Kidney (tissue), 22 donors: ENCODE measurements at places on chromosomes 2 and 18.
A peak's percentile ranks its signal among the peaks of the same experiment; 100 is the strongest.

DNA sequence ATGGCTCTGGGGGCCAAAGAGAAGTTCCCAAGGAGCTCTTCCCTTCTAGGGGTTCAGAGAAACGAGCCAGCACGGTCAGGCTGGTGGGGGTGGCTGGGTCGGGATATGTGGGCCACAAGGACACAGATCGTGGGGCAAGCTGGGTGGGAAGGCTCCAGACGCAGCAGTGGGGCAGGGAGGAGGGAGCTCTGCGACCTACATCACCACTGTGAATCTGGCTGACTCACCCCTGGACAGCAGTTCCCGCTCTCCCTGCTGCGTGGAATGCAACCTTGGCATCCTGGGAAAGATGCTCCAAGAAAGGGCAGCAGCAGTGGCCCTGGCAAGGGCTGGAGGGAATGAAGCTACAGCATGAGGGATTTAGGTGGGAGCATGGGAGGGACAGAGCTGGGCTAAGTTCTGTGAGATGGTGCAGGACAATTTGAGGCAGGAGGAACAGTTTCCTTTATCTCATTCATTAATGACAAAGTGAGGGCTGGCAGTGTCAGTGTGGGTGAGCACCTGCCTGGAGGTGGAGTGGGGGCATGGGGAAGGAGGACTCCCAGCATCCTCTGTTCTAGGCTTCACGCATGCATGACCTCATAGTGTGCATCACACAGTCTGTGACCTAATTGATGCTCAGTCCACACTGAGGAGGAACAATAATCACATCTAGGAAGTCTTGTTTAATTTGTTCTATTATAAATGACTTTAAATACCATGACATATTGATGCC lies 25.0 kb downstream of the CELF4 start:
- no peak for DNase-seq

DNA sequence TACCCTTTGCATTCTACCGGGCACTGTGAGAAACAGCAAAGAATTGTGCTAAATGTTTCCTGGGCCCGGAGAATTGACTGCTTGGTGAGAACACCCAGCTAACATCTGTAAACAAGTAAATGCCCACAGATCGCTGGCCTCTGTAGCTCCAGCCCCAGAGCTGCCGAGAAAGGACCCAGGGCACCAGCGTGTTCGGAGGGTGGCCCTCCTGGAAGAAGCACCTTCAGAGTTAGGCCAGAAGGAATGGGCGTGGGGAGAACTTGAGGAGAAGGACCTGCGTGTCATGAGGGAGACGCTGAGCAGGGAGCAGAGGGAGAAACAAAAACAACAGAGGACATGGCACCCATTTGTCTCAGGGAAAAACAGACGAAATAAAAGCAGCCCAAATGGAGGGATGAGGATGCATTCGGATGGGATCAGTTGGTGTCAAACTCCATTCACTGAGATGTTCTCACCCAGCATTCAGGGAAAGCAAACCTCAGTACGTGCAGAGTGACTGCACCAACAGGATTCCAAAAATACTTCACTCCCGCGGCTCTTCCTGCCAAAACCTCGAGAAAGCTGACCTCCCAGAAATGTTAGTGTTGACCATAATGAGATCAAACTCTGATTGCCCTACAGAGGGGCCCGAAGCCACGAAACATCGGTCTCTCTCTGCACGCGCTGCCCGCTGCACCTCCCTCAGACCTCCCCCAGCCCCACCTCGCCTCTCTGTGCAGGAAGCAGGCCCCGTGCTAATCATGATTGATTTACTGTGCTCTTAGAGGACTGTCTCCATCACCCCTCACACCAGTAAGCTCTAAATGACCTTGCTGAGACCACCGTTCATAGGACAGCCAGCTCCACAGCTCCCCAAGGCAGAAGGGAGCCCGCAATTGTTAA lies 376.3 kb upstream of the SALL3 start:
- no peak for DNase-seq

GRCh38 chr2:24461685-24462084 lies 29.4 kb upstream of the NCOA1 start:
- no peak for DNase-seq

GRCh38 chr2:25939257-25939668 lies 43.0 kb downstream of the KIF3C start:
- DNase-seq: peak; percentile 21

- no peak for DNase-seq
Observed at GRCh38 chr2:55157474-55157884, 74.6 kb downstream of the CLHC1 start.

GRCh38 chr2:40090044-40090443 lies 311.0 kb upstream of the THUMPD2 start:
- no peak for DNase-seq

DNA sequence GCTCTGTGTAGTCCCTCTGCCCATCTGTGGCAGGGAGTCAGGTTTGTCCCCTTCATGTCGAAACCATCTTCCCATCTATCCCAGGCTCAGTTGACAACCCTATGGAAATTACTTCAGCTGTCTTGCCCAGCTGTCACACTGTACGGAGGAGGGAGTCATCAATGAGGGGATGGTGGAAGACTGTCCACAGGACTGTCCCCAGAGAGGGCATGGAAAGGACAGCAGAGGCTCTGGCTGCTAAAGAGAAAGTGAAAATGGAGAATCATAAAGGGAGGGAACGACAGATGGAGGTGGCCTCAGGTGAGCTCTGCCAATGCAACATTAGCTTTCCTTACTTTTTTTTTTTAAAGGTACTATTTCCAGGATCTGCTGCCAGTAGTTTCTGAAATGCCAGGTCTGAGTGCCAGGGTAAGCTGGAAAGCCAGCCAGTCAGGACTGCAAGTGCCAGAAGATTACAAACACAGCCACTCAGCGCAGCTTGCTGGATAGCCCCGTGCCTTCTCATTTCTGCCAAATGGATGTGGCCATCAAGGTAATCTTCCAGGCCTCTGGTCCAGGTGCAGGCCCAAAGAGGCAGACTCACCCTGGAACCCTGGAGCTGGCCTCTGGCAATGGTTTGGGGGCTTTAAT lies 192.8 kb downstream of the AGPS start:
- no peak for DNase-seq

GRCh38 chr2:48589170-48589767 lies 28.4 kb upstream of the GTF2A1L start:
- DNase-seq: peak; percentile 55

DNA sequence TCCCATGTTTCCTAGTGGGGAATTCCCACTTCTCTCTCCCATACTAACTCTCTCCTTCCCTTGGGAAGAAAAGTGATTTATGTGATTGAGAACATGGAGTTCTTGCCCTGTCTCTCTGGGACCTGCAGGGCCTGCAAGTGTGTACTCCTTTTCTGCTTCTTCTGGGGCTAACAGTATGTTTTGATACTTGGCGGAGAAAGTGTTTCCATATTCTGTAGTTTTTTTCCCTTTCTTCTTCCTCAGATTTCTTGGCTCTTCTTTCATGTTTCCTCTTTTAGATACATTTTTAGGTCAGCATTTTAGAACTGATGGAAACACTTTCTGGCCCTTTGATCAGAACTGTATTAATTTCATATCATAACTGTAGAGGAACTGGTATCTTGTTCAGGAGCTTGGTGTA lies 352.2 kb downstream of the DLGAP1 start:
- DNase-seq: no peak

DNA sequence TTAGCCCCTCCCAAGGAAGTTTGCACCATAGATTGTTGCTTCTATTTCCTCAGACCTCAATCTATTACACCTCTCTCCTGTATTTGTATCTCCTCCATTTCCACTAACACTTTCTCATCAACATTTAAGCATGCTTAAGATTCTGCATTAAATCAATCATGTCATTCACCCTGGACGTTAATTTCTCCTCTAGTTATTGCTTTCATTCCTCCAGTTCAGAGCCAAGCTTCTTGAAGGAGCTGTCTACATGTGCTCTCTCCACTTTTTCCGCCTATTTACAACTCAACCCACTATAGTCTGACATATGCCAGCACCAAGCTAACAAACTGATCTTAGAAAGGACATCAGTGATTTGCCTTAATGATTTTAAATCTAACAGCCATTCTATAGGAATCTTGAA lies 99.5 kb downstream of the OLA1 start:
- DNase-seq: no peak

DNA sequence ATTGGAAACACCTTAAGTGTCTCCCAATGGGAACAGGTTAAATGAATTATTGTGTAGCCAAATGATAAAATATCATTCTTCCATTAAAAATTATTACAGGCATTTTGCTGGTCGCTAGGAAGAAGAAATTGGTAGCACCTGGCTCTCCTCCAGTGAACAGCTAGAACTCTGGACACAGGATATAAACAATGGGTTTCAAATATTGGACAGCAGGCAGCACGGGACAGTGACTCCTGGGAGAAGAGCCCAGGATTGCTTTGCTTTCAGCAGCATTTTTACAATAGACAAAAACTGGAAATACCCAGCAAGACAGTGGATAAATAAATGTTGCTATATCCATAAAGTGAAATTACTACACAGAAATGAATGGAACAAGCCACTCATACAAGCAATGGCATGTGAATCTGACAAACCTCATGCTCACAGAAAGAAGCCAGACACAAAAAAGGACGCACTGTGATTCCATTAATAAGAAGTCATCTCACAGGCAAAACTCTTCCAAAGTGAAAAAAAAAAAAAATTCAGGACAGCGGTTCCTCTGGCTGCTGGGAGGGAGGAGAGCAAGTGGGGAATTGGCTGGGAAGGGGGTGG lies 50.5 kb downstream of the LAMA1 start:
- DNase-seq: no peak

- DNase-seq: no peak
Observed at GRCh38 chr2:207123335-207123744, 42.4 kb downstream of the KLF7 start.

GRCh38 chr2:177784745-177785067 lies 287.9 kb downstream of the PDE11A start:
- DNase-seq: no peak

DNA sequence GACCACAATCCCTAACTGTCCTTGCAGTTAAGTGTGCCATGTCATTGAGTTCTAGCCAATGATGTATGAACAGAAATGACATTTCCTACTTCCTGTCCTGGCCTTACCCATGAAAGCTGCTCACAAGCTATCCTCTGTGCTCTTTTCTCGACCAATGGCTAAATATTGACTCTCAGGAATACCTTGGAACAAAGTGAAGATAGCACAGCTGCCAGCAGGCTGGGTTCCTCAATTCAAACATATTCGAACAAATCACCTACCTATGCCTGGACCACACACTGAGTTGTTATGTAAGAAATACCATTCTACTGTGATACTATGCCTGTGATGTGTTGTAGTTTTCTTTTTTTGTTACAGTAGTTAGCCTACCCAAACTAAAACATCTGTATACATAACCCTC lies 65.1 kb downstream of the GAREM1 start:
- no peak for DNase-seq

DNA sequence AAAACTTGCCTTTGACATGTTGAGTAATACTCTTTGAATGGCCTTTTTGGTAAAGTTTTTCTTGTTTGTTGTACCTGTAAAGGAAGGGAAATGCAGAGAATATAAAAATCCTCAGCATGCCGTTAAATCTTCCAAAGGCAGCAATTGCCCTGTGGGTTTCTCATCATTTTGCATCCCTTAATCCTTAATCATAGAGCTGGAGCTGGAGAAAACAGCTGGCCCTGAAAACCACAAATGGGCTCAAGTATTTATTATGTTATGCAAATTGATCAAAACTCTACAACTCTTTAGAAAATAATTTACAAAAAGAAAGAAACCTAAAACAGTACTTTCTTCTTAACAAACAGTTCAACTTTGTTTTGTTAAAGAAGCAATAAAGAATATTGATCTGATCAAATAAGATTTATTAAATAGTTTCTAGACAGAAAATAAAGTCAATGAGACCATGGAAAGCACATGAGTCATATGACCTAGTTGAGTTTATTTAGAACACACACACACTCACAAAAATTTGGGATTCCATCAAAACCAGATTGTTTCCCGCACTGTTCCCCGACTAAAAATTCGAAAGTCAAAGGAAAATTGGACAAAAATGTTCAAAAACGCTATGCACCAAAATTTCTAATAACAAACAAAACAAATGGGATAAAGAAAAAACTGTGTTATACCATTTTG lies 309.0 kb downstream of the GULP1 start:
- DNase-seq: no peak

GRCh38 chr2:63587814-63588384 lies 378 bp downstream of the WDPCP start:
- DNase-seq: peak; percentile 28

DNA sequence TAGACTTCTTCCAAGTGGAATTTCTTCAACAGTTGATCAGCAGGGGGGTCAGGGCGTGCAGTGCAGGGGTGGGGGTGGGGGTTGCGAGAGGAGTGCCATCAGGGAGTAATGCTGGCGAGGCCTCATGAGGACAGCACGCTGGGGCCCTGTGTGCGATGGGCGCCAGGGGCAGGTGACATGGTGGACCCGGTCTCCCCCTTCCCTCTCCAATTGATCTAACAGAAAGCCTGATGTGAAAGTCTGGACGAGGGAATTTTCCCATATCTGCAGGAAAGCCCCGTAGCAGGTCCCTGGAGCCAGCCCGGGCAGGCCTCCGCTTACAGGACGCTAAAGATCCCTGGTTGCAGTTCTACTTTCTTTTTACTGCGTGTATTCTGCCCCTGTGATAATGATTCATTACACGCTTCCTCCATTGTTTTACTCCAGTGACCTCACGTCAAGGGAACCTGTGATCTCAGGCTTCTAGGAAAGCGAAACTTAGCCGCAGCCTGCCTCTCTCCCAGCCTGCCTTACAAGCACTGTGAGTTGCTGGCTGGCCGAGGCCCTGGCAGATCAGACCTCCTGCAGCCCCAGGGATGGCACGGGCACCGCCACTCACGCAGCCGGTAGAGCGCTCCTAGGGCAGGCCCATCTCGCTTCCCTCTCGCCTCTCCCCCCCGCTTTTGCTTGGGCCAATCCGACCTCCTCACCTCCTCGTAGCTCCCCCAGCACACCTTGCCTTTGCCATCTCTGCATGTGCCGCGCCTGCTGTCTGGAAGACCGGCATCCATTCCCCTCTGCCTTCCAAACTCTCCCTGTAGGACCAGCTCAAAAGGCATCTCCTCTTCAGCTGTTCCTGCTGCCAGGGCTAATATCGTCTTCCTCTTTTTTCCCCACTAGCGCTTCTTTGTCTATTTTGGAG lies 19.2 kb downstream of the NEURL3 start:
- peak; percentile 89 for DNase-seq

GRCh38 chr18:77062518-77063003 lies 70.0 kb downstream of the MBP start:
- no peak for DNase-seq

DNA sequence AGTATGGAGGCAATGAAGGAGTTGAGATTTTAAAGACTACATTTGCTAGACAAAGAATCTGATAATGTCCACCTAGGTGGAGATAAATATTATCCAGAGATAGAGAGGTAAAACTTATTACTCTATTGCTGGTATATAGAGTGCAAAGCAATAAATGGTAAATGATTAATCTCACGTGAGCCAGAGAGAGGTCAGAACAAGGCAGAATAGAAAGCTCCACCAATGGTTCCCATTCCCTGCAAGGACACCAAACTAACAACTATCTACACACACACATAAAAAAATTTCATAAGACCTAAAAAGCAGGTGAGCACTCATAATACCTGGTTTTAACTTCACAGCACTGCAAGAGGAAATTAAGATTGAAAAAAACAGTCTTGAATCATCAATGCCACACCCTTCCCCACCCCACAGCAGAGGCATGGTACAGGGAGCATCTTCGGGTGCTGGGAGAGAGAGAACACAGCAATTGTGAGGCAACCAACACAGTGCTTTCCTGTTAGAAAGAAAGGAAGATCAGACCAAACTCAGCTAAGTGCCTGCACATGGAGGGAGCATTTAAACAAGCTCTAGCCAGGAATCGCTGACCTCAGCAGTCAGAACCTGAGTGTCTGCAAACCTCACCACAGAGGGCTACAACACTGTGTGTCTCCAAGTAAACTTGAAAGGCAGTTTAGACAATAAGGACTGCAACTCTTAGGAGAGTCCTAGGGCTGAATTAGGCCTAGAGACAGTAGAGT lies 1432.6 kb upstream of the TMEFF2 start:
- no peak for DNase-seq

GRCh38 chr2:168515502-168515901 lies 59.4 kb downstream of the CERS6 start:
- no peak for DNase-seq
